A549 (cell line): ENCODE measurements at places on chromosomes 2 and 18. TPM values are rescaled to one million over a fixed set of nuclear protein-coding genes. Genes with fewer than 3 reads are reported as not detected.

DNA sequence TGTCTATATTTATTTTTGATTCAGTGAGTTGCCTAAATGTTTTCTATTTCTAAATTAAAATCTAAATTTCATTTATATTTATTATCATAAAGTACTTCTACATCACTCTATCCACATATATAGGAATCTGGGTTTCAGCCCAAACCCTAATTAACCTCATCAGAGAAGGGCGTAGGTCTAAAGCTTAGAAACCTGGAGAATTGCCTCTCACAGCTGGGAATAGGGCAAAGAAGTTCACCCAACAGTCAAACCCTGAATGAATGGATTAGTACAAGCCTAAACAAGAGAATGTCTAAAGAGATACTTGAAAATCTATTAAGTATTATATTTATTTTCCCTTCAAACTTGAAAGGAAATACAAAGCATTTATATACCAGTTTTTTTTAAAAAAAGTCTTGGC is 26.2 kb downstream of the TFPI start:
- no peak for DNase-seq

DNA sequence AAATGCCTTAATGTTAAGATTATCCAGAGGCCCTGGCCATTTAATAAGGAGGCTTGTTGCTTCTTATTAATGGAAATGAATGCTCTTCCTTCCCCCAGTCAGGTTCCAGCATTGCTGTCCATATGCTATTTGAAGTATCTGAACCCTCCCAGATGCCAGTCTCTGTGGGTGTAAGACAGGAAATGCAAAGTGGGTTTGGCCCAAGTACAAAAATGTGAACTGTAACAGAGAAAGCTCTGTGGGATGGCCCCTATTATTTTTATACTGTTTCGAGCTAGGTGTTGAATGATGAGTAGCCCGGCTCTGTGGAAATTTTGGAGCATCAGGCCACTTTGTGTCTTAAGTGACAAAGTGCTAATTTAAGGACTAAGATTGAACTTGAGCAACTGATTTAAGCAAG is 141.0 kb downstream of the UXS1 start:
- no peak for DNase-seq

Gene NOSTRIN
- polyA plus RNA-seq: 1.9 to 2.8 TPM (median 2.5 TPM) in 3 replicates

- peak; percentile 29 for DNase-seq
These were observed 85.3 kb upstream of the RAB27B start for GRCh38 chr18:54742659-54743604.

DNA sequence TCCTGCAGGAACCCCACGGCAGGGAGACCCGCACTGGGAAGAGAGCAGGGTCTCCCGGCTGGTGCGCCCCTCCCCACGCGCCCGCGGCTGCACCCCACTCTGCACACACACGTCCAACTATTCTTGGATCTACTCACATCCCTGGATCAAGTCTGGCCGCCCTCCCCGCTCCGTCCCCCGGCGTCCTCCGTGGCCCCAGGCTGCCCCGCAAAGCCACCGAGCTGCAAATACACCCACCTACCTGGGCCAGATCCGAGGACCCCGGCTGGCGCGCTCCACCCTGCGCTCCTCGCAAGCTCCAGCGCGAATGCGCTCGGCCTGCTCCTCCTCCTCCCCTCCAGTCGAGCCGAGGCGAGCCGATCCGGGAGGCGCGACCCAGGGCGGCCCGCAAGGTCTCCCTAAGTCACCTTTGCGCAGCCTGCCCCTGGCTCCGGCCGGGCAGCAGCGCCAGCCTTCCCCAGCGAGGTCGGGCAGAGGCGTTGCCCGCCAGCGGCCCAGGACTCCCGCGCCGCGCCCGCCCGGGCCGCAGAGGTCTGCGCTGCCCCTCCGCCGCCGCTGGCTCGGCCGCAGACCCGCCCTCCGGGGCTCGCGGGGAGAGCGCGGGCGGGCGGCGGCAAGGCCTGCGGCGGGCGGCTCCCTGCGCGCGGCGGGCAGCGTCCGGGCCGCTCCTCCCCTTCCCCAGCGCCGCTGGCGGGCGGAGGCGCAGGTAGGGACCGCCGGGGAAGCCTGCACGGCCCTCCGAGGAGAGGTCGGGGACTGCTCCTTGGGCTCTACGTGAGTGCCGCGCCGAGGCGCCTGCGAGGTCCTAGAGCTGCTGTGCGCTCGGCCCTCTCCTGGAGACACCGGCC is 126.0 kb downstream of the OSBPL1A start:
- peak; percentile 80 for DNase-seq

Gene CCDC102B
- polyA plus RNA-seq: 0.58 to 1.4 TPM (median 1.2 TPM) in 3 replicates

DNA sequence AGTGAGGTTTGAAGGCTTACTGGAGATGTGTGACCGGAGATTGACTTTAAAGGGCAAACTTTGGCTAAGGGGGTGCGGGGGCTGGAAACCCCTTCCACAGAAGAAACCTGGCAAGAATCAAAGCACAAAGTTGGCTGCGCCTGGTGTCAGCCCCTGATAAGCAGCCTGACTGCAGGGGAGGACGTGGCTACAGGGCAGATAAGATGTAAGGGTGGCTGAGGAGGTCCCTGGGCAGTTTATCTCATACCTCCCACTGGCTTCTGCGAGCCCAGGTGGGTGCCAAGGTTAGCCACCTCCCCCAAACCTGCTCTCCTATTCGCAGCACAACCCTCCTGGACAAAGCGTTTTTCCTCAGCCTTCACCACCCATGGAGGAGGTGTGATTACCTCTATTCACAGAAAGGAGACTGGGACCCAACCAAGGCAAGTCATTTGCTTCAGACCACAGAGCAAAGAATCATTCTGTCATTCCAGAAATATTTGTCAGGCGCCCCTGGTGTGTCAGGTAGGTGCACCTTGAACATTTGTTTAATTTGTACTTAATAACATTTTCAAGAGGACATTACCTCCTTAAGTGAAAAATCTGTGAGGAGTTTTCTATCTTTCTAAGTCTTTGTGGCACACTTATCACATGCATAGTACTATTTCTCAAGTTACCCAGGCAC is 73.1 kb upstream of the IL1R1 start:
- DNase-seq: no peak

GRCh38 chr2:120879431-120880295 is 144.0 kb downstream of the GLI2 start:
- no peak for DNase-seq

Gene INHBB
- 7.2 to 9.3 TPM (median 9.2 TPM) in 3 replicates for polyA plus RNA-seq

- DNase-seq: peak; percentile 25
These were observed 2.4 kb downstream of the TTN start for GRCh38 chr2:178804791-178805190.

DNA sequence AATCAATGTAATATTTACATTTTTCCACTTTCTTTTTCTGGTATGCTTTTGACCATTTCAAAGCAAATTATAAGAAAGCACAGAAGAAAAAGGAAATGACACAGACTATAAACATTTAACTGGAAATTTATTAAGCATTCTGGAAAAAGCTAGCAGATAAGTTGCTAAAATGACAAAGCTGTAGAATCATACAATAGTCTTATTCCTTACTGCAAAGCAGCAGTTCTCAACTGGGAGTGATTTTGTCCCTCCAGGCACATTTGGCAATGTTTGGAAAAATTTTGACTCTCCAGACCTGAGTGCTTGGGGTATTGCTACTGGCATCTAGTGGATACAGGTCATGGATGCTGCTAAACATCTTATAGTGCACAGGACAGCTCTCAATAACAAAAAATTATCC is 75.1 kb downstream of the MBD5 start:
- DNase-seq: no peak

Gene DSG2
- 35.9 to 40.0 TPM (median 38.7 TPM) in 3 replicates for polyA plus RNA-seq

GRCh38 chr2:217394510-217395351 is 534.9 kb upstream of the TNP1 start:
- no peak for DNase-seq

- DNase-seq: no peak
These were observed 143.5 kb downstream of the CELF4 start for GRCh38 chr18:37422116-37422515.

GRCh38 chr2:74384051-74384450 is 3.9 kb upstream of the DCTN1 start:
- DNase-seq: no peak

Gene SCN9A
- polyA plus RNA-seq: 7.7 to 8.3 TPM (median 7.7 TPM) in 3 replicates

GRCh38 chr18:64253222-64253621 is 104.3 kb upstream of the LINC00305 start:
- no peak for DNase-seq

DNA sequence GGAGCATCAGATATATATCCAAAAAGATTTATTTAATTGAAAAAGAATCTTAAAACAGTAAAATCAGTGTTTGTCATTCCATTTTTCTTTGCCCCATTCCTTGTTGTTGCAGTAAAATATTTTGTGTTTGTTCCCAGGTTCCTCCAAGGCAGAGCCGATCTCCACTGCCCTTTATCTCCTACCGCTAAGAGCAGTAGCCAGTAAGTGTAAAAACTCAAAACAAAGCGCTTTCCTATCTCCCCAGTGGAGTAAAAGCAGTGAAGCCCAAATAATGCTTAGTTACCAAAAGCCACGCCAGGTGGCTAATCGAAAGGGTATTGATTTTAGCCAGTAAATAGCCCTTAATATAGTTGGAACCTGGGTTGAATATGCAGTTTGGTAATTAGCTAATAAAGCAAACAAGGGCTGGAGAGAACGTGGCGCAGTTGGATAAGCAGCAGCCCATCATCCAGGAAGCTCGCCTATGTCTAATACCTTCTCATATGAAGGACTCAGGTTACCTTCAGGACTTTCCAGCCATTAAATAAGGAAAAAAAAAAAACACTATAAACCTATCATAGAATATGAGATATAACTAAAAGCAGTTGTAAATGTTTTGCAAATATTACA is 12.4 kb upstream of the GPD2 start:
- no peak for DNase-seq

Gene GPR39
- 11.3 to 13.3 TPM (median 12.1 TPM) in 3 replicates for polyA plus RNA-seq

- DNase-seq: no peak
These were observed 794.4 kb upstream of the ID2 start for GRCh38 chr2:7887441-7887840.

GRCh38 chr2:24984912-24985311 is 13.2 kb upstream of the DNAJC27 start:
- no peak for DNase-seq

DNA sequence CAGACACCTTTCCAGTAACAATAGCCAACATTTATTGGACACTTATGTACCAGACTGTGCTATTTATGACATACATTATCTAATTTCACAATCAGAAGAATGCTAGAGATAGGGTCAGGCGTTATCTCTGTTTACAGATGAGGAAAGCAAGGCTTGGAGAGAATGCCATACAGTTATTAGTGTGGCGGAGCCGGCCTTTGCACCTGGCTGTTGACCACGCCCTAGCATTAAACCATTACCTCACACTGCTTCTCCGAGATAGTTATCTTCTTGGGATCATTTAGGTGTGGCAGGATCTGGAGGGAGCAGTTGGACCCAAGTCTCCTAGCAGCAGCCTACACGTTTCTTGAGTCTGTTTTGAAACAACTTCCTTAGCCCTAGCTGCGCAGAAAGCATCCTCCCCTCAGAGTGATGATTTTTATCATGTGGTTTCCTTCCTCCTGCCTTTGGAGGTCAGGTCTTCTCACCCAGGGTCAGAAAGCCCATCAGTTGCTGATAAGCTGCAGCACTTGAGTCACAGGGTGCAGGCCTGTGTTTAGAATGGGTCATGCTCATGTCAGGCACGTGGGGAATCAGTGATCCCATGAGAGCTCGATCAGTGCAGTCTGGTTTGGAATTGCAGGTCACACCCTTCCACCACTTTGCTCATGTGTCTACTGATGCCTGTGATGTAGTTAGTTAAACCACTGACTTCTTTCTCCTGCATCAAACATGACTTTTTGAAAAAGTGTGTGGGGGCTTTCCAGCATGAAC is 118.2 kb downstream of the SPTBN1 start:
- peak; percentile 88 for DNase-seq

Gene APCDD1
- not detected in 3 replicates for polyA plus RNA-seq

GRCh38 chr2:66577321-66578053 is 142.6 kb downstream of the MEIS1 start:
- no peak for DNase-seq

DNA sequence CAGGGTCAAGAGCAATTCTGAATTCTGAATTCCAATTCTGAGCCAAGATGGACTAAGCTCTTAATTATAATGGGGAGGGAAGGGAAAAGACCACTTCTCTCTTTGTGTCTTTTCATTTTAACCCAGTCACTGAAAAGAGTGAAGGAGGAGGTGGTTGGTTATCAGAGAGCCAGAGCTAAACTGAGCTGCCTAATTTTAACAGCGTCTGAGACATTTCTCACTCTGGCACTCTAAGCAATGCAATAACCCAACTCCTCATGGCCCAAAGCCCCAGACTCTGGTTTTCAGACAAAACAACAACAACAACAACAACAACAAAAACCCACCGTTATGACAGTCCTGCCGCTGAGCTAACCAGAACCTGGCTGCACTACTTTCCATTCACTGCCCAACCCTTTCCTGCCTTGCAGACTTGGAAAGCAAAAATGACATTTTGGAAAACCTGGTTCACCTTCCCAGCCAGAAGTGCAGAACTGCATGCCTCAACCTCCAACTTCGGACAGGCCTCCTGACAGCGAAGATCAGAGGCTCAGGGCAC is 1.0 kb downstream of the CHST10 start:
- no peak for DNase-seq

GRCh38 chr2:39538718-39539117 is 101.6 kb upstream of the MAP4K3 start:
- DNase-seq: no peak

DNA sequence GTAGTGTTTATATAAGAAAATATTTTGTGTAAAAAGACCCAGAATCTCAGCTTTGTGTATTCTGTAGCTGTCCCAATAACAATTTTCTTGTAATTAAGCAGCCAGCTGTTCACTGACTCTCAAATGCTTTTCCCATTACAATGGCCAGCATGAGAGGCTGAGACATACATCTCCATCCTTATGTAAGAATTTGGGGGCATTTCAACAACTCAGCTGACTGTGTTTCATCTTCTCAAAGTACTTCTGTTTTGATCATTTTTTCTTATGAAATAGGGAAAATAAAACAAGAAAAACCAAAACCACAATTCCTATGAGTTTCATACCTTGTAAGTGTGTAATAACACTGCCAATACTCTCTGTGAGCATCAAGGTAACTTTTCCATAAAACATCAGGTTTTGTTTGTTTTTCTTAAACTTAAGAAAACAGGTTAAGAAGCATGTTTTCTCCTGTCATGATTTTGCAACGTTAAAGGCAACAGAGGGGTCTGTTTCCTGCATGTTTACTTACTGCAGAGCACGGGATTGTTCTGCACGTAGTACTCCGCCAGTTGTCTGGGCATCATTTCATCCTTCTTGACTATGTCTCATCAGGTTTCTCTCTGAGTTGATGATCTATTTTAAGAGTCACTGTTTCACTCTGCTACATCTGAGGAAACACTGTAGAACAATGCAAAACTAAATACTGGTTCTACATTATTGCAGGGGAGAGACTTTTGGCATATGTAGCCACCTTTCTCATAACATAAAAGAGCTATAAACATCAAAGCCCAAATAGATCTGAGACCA is 62.9 kb upstream of the CYRIA start:
- no peak for DNase-seq
